ENCODE measurements at places on chromosomes 1 and 21.

DNA sequence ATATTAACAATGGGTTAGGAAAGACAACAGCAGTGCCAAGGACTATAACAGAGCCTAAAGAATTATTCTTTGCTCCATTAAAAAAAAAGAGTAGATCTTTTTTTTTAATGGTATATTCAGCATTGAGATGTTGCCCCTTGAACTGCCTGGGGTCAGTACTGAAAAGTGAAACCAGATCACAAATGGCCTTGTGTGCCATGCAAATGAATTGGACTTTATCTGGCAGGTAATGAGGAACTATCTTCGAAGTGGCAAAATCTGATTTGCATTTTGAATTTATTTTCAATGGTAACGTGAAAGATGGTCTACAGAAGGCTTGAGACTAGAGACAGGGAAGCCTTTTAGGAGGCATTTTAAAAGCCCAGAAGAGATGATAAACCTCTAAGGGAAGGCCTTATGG lies 21.4 kb upstream of the PKN2 start:
- DNase-seq, result no peak

DNA sequence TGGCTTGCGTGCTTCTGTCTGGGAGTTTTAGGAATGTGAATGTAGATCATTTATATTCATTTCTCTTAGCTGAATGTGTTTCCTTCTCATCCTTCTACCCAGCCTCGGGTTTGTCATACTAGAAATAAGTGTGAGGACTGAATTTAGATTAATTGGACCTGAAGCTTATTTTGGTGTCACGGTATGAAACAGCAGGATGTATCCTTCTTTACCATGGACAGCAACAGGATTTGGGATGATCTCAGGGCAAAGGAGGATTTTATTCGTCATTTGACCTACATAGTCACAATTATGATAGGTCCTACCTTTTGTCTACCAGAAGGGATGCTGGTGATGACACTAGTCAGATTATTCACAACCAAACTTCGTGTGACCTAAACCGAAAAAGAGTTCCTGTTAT lies 127.4 kb downstream of the FMN2 start:
- no peak for DNase-seq

DNA sequence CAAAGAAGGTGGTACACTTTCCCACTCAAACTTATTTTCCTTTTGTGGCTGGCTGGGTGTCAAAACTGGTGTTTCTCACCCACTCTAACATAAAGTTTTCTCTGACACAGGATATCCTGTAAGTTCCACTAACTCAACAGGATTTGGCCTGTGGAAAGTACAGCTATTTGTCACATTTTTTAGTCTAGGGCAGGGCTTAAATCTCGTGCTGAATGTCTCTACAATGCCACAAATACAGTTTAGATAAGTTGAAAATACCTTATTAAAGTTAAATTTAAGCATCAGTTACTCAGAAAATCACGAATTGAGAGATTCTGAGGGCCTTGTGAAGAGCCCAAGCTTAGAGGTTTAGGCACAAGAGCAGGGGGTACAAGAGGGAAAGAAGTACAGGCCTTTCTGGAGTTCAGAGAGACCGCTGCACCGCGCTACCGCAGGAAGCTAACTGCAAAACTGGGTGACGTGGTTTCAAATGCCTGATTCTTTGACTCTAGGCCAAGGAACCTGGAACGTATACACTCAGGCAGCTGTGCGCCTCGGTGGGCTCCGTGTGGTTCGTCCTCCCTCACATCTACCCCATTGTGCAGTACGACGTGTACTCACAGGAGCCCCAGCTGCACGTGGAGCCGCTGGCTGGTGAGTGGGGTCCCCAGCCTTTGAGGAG lies 23.4 kb upstream of the PWP2 start:
- no peak for DNase-seq

- no peak for DNase-seq
Measured at GRCh38 chr21:14088391-14088790, 122.4 kb downstream of the LIPI start.

- no peak for DNase-seq
Measured at GRCh38 chr1:229068270-229068987, 202.5 kb upstream of the RAB4A start.
